Foreskin fibroblast (primary cell): ENCODE measurements at places on chromosomes 5 and 9.

GRCh38 chr5:33549982-33550567 lies 109.3 kb downstream of the TARS1 start:
- no peak for DNase-seq

GRCh38 chr9:73866451-73866850 lies 630.7 kb upstream of the RORB start:
- DNase-seq = no peak

- peak; percentile 33 for DNase-seq
Observed at GRCh38 chr5:177128551-177128981, 5.0 kb upstream of the NSD1 start.

DNA sequence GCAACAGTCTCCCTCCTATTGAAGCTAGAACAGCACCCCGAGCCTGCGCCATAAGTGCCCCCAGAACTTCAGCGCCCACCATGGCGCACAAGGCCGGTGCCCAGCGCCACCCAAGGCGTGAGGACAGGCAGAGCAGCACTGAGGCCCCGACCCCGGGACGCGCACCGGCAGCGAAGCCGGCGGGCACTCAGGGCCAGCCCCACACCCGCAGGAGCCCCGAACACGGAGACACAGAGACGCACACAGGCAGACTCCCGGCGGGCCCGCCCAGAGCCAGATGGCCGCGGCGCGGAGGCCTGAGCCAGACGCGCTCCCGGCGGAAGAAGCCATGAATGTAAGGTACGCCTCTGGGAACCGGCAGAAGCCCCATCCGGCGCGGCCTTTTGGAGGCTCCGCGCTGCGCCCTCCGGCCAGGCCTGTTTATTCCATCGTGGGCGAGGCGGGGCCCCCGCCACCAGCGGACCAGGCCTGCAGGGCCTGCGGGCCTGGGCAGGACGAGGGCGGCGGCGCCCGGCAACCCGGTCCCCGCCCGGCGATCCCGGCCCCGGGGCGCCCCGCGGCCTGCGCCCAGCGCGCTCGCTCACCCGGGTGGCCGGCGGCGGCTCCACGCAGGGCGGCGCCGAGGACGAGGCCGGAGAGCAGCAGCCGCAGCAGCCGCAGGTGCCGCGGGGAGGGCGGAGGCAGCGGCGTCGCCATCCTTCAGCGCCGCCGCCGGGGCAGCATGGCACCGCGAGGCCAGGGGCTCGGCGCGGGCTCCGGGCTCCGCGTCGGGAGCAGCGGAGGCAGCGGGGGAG lies 486 bp downstream of the NPDC1 start:
- peak; percentile 78 for DNase-seq

DNA sequence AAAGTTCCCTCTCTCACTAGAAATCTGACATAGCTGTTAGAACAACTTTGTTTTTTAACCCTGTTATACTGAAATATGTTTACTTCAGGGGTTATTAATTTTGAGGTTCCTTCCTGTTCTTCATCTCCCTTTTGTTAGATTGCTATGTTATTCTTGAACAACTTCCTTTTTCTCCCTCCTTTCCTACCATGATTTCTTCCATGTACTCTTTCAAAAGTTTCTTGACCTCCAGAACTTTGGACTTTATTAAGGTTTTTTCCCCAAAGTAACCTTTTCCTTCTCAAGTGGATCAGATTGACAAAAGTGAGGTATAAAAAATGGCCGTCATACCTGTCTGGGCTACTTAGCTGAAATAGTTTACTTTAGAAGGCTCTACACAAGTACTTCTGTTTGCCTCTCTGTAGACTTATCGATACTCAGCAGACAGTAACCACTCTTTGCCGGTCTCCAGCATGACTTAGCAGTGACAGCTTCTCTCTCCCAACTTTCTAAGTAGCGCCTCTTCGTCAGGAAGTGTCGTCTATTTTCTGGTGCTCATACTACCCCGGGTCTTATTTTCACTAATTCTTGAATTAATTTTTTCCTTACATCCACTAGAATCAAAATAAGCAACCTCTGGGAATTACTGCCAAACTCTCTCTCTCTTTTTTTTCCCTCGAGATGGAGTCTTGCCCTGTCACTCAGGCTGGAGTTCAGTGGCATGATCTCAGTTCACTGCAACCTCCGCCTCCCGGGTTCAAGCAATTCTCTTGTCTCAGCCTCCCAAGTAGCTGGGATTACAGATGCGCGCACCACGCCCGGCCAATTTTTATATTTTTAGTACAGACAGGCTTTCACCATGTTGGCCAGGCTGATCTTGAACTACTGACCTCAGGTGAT lies 19.7 kb downstream of the NFIL3 start:
- no peak for DNase-seq

- DNase-seq = no peak
Observed at GRCh38 chr9:28866951-28867350, 1293.7 kb upstream of the C9orf72 start.

DNA sequence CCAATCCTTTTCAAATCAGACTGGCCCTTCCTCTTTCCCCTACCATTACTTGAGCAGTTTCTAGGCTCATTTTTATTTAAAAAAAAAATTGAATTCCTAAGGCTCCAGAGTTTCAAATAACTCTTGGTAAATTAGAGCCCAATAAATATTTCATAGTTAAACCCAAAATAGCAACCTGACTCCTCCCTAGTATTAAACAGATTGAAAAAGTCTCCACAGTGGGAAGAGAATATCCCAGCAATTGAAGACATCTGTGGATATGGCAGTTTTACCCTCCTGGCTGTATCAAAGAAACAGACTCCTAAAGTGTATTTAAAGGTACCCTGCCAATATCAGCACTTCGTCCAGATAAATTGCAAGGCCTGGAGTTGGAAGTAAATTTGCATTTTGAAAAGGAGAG lies 52.7 kb upstream of the GDNF start:
- DNase-seq = no peak

DNA sequence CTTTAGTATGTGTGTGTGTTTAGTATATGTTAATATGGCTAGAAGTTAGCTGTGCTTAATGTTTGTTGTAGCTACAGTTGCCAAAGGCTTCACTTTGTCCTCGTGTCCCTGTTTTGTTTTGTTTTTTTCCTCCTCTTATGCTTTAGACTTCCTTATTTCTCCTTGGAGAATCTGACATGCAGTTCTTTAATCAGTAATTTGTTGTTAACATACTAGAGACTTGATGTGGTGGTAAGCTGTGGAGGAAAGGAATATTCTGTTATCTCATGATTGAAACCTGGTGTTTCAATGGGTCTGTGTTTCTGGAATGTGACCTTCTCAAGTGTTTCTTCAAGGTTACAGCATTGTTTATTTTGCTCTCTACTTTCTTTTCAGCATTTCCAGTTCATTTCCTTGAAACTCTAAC lies 515.6 kb upstream of the ST8SIA4 start:
- no peak for DNase-seq

GRCh38 chr9:117470902-117471301 lies 56.0 kb upstream of the ASTN2 start:
- no peak for DNase-seq

DNA sequence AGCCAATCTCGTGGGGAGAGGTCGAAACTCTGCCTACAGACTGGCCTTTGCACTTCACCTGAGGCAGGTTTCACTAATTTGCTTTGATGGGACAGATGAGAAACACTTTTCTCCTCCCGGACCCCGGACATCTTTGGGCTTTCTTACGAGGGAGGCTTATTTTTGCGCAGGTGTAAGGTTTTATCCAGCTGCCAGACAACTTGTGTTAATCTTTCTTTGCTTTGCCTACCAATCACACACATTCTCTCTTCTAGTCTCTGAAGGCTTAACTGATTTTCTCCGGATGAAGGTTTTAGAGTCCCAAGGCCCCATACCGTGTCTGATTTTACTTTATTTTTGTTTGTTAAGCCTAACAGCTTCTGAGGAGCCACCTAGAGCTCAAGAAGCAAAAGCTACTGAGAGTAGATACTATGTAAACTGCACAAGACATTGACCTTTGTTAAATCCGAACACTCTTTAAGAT lies 436 bp upstream of the EMB start:
- DNase-seq = no peak

- DNase-seq = no peak
Observed at GRCh38 chr5:26690511-26690910, 347.9 kb downstream of the CDH9 start.

GRCh38 chr5:133225671-133226152 lies 173.9 kb downstream of the HSPA4 start:
- peak; percentile 44 for DNase-seq

DNA sequence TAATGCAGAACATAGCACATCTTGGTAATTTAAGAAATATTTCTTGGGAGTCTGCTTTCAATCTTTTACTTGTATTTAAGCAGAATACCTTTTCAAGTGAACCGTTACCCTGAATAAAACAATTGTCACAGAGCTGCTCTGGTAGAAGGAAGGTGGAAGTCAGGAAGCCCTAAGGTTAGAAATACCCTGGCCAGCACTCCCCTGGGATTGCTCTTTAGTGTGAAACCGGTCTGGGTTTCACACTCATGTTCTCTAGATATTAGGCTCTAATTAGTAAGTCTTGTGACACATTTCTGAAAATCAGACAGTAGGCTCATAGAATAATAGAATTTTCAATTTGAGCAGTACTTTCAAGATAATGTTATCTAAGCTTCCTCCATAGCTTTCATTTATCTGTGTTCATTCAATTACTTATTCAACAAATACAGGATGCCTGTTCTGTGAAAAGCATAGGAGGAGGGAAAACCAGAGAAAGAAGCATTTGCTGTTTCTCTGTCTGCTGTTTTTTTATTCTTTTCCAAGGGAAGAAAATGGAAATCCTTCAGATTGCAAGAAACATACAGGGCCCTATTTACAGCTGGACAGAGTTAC lies 825.5 kb downstream of the TLR4 start:
- DNase-seq = no peak

GRCh38 chr5:62059960-62060359 lies 246.0 kb upstream of the KIF2A start:
- DNase-seq = no peak

DNA sequence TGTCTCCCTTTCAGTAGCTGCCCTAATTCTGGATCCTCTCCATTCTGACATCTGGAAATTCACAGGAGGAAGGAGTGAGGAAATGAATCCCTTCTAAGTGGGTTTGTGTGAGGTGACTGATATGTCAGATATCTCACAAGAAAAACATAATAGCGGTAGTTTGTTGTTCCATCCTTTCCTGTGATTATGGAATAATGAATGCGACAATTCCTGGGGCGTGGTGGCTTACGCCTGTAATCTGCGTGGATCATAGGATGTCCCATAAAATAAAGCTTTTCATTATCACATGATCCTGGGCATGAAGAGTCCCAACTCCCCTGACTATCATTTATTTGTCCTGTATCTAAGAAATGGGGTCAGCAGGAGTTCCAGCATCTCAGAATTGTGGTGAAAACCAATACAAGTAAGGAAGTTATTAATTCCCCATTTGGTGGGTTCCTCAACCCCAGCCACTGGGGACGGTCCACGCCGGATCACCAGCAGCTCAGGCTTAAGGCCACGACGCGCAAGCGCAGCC lies 375 bp upstream of the C5orf24 start:
- peak; percentile 73 for DNase-seq

DNA sequence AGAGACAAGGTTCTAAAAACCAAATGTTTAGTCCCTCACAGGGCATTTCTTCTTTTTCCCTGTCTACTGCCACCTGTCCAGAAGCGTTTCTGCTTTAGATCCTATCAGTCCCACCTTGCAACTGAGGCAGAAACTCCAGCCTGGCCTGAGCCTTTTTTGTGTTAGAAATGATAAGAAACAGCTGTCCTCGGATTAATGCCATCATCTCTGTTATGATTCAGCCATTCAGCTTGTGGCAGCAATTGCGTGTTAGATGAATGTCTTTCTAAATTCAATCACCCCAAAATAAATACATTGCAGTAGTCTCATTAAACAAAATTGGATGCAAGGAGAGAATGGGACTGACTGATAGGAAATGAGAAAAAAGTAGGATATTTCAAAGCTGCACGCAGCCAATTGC lies 28.3 kb upstream of the FRMPD1 start:
- DNase-seq = peak; percentile 19
